ENCODE measurements at places on chromosomes 11 and 22. TPM values are rescaled to one million over a fixed set of nuclear protein-coding genes. Genes with fewer than 3 reads are reported as not detected.

The SCUBE1 gene
- total RNA-seq: 1.2 TPM

- no peak for DNase-seq
Observed at GRCh38 chr11:76830639-76831327, 29.9 kb upstream of the ACER3 start.

The SLC29A2 gene
- 1.1 TPM for total RNA-seq

GRCh38 chr11:47004595-47005033 is 68.1 kb downstream of the CSTPP1 start:
- peak; percentile 77 for DNase-seq

- DNase-seq: peak; percentile 48
Observed at GRCh38 chr22:28822930-28823551, 22.7 kb upstream of the XBP1 start.

DNA sequence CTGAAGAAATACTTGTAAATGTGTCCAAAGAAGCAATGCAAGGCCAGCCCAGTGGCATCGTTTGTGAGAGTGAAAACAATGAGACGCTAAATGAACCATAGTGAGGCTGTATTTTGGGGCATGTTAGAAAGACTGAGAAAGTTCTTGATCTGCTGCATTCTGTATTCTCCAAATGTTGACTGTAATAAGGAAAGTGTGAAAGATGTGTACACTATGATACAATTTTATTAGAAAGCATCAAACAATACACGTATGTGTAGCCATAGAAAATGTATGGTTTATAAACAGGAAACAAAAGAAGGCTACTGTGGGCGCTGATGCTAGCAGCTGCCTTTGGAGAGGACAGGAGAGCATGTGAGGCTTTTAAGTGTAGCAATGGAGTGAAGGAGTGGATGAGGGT is 233.5 kb upstream of the E2F8 start:
- DNase-seq: no peak

DNA sequence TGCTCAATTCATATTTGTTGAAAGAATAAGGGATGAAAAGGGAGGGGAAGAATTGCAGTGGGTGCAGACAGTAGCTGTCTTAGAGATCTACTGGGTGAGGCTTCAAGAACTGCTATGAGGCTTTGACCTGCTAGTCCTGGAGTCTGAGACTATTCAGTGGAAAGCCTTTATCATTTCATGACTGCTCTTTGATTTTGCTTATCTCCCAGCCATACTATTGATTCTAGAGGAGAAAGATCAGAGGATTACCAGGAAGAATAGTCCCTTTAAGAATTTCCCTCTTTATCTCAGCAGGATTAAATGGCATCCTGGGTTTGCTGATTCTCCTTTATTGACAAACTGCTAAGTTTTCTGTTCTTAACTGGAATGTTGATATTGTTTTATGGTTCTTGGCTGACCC is 107.5 kb upstream of the SORL1-AS1 start:
- no peak for DNase-seq
